NAMALWA (cell line): ENCODE measurements at places on chromosomes 1 and 21.
A peak's percentile ranks its signal among the peaks of the same experiment; 100 is the strongest.

- DNase-seq, result peak; percentile 90
These were observed 27.0 kb downstream of the SDC3 start for GRCh38 chr1:30881319-30882181.

DNA sequence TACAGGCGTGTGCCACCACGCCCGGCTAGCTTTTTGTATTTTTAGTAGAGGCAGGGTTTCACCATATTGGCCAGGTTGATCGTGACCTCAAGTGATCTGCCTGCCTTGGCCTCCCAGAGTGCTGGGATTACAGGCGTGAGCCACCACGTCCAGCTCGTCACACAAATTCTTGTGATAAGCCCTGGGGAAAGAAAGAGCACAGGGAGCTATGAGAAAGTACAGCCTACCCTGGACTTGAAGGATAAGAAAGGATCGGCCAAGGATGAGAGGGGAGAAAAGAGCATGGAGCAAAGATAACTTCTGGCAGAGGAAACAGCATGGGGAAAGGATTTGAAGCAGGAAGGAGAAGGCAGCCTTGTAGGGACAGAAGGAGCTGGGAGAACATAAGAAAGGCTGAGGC is 29.2 kb downstream of the SESN2 start:
- DNase-seq, result no peak

DNA sequence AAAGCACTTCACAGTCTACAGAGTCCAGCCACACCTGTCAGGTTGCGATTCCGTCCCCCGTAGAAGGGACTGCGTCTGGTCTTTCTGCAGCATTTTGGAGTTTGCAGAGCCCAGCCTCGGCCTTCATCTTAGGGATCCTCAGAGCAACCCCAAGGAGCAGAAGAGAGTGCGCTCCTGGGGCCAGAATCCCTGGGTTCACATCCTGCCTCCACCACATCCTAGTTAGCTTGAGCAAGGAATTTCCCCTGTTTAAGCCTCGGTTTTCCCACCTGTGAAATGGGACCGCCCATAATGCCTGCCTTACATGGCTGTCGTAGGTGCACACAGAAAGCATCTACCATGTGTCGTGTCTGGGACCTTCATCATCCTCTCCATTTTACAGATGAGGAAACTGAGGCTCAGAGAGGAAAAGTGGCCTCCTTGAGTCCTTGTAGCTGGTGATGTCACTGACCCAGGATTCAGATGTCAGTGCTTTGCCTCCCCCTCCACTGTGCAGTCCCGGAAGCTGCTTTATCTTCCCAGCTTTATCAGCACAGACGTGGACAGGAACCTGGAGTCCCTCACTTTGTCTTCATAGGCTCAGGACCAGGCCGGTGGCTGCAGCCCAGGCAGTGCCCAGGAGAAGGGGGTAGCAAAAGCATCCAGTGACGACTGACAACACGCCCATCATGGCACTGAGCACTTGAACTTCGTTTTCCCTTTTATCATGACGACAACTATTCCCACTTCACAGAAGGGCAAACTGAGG is 438.5 kb downstream of the MATN1 start:
- no peak for DNase-seq

GRCh38 chr21:44089001-44089911 is 17.9 kb upstream of the PWP2 start:
- DNase-seq, result peak; percentile 78

DNA sequence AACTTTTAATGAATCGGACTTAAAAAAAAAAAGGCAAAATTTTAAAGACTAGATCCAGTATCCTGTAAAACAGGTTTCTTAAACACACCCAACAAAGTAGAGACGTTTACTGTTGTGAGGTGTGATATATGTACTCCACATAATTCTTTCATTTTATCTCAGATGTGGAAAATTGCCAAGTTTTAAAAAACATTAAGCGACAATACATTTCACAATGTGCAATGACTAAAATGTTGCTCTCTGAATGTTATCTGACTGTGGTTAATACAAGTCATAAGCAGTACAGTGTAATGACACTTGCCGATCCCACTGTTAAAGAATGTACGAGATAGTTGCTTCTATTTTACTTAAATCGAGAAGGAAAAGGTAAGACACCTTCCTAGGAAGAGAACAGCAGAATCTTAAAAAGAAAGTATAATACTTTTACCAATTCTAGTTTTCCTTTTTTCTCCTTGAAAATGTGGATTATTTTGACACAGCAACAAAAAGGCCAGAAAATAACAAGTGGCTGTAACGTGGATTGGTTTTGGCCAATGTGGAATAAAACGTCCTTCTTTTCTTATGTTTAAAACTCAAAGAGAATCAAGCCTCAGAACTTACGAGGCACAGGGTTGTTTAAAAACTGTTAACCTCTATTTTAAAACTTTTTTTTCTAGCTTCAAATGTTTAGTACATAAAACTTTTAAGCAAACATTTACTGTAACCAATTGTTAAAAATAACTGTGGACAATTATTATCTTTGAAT is 51.4 kb downstream of the TP53BP2 start:
- no peak for DNase-seq
